ENCODE measurements at places on chromosomes 5 and 9.

GRCh38 chr5:72154076-72154756 is 46.9 kb downstream of the MAP1B start:
- no peak for DNase-seq

- peak; percentile 6 for DNase-seq
Observed at GRCh38 chr9:97564291-97565175, 63.1 kb downstream of the TMOD1 start.

- DNase-seq = no peak
Observed at GRCh38 chr5:109453251-109453650, 43.5 kb upstream of the PJA2 start.

DNA sequence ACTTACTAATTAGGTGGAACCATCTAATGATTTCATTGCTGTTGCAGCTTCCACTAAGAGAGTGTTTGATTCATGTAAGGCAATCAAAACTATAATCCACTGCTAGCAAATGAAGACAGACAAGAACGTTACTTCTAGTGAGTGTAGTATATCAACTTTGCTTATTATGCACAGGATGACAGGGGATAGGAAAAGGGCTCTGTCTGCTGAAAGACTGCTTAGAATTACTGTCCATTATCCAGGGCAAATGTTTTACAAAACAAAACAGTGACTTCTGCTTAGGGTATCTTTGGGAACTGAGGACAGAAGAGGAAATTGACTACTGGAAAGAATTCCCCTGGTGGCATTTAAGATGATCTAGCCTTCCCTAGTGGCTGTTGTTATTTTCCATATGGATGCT is 40.2 kb downstream of the PLPPR1 start:
- no peak for DNase-seq

DNA sequence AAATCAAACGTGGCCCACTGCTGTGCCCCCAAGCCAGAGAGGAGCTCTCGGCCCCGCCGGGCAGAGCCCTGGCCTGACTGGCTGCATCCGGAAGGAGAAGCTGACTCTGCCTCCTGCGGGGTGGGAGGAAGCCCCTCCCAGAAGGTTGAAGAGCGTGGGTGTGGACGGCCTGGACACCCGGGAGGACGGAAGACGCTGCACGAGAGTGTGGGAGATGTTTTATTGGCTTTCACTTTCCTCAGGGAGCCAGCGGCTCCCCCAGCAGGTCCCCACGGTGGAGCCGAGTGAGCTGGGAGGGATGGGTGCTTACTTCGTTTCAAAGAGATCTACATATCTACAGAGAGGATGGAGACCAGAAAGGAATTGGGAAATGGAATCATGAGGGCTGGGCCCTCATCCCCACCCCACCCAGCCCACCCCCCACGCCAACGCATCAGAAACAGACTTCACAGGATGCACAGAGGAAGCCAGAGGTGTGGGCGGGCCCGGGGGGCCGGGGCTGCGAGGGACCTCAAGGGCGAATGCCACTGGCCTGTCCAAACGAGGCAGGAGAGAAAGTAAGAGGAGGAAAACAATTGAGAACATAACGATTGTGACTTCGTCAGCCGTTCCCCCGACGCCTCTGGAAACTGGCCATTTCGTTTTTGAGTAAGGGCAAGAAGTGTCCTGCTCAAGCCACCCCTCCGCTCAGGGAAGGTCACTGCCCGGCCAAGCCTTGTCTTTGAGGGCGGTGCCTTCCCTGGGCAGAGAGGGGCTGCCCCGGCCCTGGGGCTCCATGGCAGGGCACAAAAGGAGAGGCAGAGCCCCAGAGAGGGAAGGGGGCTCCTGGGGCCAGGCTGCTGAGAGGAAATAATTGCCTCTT is 32.1 kb downstream of the FAM163B start:
- no peak for DNase-seq

DNA sequence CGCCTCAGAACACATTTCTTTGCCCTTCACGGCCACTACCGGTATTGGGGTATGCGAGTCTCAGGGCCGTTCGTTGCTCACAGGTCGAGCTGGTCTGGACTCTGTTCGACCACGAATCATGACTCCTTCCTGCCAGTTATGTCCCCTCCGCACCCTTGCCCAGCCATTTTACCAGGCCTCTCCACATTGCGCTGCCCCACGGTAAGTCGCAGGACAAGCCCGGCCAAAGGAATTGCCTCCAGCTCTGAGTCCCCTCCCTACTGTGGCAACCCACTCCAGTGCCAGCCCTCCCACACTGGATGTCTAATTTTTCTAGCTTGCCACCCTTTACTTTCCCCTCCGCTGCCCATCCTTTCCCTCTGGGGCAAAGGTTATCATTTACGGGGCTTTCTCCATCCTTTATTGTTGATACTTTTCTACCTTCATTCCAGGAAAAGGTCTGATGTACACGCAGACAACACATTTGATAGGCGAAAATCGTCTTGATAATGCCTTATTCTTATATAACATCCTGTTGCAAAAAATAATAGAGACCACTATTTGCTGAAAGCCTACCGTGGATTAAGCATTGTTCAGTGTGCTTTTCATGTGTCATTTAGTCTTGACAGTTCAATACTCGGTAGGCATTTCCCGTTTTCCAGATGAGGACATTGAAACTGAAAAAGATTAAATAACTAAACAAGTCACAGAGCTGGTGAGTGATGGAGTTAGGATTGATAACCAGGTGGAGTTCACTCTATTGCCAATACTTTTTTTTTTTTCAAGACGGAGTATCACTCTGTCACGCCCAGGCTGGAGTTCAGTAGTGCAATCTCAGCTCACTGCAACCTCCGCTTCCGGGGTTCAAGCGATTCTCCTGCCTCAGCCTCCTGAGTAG is 958 bp upstream of the HSPA5 start:
- DNase-seq = no peak

GRCh38 chr9:112833081-112833480 is 57.6 kb downstream of the SLC46A2 start:
- no peak for DNase-seq

DNA sequence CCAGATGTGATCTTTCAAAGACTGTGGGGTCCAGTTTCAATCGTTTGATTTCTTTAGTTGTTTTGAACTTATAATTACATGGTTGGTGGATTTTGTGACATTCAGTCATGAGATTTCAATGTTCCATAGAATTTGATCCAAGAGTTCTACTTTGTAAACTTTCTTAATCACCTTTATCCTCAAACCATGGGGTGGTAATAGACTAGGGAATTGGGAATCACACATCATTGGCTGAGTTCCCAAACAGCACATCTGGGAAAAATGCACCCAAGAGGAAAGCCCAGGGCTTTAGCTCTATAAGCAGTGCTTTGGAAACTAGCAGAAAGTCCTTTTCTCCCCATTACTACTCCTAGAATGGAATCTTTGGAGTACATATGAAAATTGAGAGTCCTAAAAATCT is 177.6 kb downstream of the NNT start:
- DNase-seq = peak; percentile 1

- no peak for DNase-seq
Observed at GRCh38 chr5:94782383-94782782, 163.9 kb downstream of the SLF1 start.

DNA sequence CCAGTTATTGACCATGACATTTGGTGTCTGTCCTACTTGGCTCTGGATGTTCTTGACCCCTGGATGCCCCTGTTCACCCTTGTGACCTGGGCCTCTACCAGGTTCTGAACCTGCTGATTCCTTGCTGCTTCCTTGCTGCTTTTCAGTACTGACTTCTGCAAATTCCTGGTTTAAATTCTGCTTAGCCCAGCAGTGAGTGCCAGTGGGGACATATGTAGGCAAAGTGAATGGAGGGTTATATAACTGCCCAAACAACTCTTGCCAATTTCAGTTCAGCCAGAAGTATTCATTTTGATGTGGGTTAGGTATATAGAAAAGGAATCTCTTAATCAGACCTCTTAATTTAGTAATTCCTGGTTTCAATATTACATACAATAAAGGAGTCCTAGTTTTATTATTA is 220.6 kb downstream of the TAF11L14 start:
- DNase-seq = no peak

DNA sequence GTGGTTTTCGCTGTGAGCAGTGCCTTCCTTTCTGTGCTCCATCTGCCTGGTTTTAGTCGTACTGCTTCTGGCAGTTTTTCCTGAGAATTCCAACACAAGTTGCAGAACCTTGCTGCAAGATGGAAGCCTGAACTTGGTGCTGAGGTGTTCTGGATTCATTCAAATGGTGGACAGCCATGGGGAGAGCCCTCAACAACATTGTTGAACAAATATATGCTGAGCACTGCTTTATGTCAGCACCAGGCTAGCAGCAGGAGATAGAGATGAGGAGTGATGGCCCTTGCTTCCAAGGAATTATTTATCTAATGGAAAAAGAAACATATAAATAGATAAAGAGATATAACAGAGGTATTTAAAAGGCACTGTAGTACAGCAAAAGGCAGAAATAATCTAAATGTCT is 7.3 kb upstream of the RPS6 start:
- no peak for DNase-seq

DNA sequence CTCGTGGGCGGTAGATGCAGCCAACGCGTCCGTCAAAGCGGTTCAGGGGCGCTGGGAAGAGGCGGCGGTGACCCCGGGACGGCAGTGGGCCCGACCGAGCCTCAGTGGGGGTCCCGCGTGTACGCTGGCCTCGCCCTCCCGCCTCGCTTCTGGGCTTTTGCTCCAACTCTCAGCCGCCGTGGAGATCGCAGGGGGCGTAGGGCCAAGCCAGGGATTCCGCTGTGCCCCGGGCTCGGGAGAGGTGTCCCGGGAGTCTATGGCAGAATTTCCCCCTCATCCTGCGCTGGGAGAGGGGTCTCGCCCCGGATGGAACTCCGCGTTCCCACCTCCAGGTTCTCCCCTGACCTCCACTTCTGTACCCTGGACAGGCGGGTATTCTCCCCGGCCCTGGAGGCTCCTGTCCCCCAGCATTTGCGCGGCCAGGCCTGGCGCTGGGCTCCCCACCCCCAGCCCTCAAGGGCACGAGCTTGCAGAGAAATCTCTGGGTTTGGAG is 131.9 kb downstream of the MRPL36 start:
- no peak for DNase-seq

DNA sequence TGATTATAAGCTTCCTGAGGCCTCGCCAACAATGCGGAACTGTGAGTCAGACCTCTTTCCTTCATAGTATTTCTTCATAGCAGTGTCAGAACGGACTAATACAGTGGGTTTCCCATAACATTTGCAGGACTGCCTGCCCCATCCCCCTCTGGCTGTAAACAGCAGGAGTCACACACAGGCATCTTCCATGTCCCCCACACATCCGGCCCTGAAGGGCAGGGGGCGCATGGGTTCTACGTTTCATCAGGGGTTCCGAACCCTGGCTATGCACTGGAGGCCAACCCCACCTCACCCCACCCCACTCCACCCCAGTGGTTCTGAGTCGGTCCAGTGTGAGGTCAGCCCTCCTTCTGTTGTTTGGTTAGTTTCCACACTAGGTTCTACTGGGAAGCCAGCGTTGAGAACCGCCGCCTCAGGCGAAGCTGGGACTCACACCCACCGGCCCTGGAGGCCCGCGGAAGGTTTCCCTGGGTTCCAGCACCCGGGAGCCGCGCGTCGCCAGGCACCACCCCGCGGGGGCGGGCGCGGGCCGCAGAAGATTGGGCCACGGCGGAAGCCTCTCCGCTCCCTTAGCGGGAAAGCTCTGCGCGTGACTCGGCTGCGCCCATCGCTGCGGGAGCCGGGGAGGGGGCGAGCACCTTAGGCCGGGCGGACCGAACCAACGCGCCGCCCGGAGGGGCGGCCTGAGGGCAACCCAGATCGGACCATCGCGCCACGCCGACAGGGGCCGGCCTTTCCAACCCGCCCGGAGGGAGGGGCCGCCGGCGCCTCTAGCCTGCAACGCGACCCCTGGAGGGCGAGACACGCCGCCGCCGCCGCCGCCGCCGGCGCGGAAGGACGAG is at the start of gene RUSC2:
Gene RUSC2 (plus strand): TSS at position 799 of the 842 bp plus-strand sequence. CDS start 56,411 bp downstream, outside the sequence.
- peak; percentile 79 for DNase-seq

DNA sequence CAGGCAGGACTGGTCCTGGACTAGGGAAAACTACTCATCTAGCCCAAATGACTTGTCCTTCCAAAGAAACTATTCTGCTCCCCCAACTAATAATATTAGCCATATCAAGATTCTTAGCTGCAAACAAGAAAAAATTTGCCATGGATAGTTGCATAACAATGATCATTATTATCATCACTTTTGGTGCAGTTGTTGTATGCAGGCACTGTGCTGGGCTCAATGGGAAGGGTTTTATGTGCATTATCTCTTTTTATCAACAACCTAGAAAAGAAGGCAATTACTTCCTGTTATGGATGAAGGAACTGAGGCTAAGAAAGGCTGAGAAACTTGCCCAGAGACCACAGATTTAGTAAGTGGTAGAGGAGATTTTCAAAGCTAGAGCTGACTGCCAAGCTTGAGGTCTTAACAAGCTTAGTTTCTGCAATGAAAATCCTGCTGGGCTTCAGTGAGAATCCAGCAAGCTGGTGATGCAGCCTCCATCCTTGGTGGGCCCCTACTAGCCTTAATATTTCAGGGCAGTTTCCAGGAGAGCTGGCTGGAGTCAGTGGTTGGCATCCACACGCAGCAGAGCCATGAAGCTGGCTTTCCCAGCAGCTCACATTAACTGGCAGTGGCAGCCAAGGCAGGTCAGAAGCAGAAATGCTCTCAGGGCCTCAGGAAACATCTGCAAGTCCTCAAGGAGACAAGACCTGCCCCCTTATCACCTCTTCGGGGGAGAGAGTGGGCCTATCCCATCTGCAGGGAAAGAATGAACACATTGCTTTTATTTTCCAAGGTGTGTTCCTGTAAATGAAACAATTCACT is 20.5 kb upstream of the MEGF9 start:
- no peak for DNase-seq

DNA sequence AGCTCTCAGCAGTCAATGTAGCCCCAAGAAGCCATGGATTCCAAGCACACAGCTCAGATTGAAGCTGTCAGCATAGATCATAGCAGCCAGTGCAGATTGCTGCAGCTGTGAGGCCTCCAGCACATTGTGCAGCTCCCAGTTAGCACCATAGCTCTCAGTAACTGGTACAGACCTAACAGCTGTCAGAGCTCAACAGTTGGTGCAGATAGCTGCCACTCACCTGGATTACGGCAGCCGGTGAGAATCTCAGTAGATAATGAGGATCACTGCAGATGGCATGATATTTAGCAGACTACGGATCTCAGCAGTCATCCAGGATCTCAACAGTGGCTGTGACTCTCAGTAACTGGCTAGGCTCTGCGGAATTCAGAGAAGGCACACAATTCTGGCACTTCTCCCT is 500.4 kb downstream of the TUSC1 start:
- no peak for DNase-seq

GRCh38 chr5:61575103-61575502 is 243.0 kb downstream of the ZSWIM6 start:
- DNase-seq = peak; percentile 85

DNA sequence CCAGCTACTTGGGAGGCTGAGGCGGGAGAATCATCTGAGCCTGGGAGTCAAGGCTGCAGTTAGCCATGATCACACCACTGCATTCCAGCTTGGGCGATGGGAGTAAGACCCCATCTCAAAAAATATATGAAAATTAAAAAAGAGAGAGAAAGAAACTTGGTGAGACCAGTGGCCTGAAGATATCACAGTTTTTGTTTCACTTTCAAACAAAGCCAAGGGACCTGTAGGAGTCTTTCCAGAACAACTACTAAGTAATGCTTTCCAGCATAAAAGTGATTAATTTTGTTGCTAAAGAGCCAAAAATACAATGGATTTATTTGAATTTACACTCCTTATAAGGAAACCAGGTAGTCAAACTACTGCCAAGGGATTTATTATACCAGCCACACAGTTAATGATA is 23.5 kb downstream of the GKAP1 start:
- no peak for DNase-seq

Data from fibroblast of skin of left biceps (primary cell).